ENCODE measurements at places on chromosomes 1 and 21.

- DNase-seq: no peak
Observed at GRCh38 chr1:28537457-28538199, 15.3 kb upstream of the TRNAU1AP start.

- no peak for DNase-seq
Observed at GRCh38 chr1:106747791-106748190, 308.7 kb upstream of the PRMT6 start.

GRCh38 chr1:54795356-54795665, 5.8 kb downstream of the TTC22 start:
- no peak for DNase-seq

DNA sequence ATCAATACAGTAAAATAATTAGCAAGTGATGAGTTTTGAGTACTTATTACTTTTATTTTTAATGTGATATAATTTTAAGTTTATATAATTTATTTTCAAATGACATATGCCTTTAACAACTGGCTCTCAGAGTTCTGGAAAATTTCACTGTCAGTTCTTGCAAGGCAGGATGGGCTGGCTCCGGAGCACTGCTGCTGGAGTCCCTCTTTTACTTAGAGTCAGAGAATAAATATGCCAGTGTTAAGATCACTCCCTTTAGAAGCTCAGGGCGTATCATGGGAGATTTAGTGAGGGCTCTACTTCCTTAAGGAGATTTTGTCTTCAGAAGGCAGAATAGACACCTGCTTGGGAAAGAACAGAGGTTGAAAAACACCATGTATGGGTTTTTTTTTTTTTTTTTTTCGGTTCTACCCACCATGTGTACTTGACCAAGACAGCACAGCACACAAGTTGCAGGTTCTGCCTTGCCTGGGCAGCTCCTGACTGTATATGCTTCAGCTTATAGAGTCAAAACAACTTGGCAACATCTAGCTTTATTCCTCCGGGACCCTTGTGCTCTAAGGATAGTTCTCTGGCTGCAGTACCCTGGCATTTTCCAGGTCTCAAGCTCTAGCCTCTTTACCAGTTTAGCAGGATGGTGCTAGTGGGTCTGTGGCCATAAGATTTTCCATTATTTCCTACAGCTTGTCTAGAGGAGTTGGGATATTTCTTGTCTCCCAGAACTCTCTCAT, 29.7 kb upstream of the FMOD start:
- no peak for DNase-seq

DNA sequence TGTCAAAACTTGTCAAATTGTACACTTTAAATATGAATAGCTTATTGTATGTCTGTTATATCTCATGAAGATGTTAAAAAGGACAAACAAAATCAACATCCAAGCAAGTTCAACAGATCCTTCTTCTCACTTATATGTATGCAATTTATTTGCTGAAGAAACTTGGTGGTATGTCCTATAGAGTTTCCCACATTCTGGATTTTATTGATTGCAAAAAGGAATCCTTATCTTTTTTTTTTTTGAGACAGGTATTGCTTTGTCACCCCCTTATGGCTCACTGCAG, 5.6 kb upstream of the RABGAP1L start:
- DNase-seq: no peak

DNA sequence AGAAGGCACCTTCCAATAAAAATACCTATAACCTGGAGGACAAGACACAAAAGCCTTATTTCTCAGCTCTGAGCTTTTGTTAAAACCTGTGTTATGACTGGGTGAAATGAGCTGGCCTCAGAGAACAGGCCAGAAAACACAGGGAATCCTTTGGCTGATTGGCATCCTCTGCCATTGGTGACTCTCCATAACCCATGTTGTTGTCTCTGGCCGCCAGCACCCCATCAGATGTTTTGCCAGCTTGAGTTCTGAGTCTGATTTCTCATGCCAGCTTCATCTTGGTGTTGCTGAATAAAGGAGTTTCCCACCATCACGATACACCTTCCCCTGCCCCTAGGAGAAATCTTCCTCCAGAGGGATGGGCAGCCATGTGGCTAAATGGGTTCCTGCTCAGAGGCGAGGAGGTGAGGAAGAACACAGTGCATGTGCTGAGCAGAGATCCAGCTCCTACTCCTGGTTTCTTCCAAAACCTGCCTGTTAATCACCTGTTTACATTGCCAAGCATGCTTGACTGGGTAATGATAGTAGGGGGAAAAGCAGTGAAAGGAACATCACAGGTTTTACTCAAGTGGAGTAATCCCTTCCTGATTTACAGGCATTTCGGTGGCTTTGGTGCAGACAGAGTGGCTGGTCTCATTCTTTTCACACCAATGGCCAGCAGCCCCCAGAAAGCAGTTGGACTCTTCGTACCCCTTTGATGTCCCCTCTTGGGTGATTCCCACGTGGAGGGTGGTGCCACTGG, 109.8 kb downstream of the ROR1 start:
- DNase-seq: no peak

DNA sequence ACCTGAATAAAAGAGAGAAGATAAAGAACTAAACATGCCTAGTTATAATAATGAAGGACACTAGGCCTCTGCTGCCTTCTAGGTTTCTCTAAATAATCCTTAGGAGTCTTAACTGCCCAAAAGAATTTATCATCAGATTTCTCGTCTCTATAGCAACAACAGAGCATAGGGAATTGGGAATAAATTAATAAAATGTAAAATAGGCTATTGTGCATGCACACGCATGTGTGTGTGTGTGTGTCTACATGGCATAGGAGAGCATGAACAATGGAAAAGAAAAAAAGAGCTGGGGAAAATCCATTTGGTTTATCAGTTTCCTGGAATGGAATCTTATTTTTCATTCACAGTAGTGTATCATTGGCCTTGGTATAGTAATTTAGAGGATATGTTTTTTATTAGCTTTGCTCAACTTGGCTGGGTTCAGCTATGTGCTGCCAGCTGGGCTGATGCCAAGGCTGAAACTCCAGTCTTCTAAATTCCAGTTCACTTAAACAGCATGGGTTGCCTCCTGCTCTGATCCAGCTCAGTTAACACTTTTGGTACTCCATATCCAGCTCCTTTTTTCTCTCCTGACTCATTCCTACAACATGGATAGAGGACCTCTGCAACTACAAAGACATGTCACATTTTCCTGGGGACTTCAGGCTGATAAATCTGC, 80.6 kb upstream of the SLFNL1 start:
- no peak for DNase-seq

- DNase-seq: no peak
Observed at GRCh38 chr1:26059906-26060305, 7.5 kb downstream of the TRIM63 start.

- DNase-seq: peak; percentile 39
Observed at GRCh38 chr1:212700223-212700891, 717 bp upstream of the BATF3 start.

DNA sequence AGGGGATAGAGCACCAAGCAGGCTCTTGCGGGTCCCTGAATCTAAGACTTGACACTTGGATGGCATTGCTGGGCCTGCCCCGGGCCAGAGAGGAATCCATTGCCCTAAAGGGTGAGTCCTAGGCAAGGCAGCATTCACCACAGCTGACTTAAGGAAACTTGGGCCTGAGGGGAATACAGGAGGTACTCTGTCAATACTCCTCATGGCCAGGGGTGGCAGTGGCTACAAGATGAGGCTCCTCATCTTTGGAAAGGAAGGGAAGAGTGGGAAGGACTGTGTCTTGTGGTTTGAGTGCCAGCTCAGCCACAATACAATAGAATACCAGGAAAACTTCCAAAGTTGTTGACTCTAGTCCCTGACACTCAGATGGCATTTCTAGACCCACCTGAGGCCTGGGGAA, 5.1 kb downstream of the KRTAP22-1 start:
- DNase-seq: no peak

DNA sequence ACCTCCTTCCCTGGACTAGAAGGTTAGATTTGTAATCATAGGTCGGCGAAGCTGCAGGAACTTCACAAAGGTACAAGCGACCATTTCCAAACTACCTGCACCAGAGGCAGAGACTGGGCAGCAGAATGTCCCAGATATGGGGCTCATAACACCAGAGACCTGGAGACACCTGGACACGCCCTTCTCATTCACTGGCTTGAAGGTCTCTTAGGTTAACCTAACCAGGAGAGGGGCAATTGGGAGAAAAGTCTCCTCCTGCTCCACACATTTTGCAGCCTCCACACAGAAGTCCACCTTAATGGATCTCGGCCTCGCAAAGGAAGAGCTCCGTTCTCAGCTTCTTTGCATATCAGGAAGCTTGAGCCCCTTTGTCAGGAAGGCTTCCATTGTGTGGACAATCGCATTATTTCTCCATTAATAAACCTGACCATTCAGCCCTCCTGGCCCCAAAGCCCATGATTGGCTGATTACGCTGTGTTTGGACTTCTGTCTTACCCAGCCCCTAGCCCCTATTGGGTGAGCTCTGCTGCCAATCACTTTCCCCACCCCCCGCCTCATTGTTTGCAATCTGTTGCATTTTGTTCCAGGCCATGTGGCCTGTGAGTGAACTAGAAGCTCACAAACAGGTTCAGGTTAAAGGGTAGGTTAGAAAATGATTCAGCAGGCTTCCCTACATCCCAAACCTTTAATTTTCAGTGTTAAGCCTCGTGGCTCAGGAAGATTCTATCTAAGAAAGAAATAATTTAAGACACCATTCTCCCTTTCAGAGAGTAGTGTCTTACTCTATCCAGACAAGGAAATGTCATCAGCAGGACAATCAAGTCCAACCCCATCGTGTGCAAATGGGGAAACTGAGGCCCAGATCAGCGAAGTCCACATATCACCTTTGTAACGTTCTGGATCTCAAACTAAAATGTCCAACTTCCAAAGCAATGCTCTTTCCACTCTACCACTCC, 2.8 kb downstream of the MYCL start:
- no peak for DNase-seq

DNA sequence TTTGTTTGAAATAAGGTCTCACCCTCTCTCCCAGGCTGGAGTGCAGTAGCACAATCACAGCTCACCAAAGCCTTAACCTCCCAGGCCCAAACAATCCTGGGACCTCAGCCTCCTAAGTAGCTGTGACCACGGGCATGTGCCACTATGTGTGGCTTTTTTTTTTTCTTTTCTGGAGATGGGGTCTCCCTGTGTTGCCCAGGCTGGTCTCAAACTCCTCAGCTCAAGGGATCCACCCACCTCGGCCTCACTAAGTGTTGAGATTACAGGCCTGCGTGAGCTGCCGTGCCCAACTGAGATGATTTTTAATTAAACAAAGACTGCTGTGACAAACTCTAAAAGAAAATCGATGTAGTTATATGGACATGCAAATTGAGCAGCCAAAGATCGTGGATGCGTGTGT, 768.4 kb upstream of the ADGRL2 start:
- no peak for DNase-seq

DNA sequence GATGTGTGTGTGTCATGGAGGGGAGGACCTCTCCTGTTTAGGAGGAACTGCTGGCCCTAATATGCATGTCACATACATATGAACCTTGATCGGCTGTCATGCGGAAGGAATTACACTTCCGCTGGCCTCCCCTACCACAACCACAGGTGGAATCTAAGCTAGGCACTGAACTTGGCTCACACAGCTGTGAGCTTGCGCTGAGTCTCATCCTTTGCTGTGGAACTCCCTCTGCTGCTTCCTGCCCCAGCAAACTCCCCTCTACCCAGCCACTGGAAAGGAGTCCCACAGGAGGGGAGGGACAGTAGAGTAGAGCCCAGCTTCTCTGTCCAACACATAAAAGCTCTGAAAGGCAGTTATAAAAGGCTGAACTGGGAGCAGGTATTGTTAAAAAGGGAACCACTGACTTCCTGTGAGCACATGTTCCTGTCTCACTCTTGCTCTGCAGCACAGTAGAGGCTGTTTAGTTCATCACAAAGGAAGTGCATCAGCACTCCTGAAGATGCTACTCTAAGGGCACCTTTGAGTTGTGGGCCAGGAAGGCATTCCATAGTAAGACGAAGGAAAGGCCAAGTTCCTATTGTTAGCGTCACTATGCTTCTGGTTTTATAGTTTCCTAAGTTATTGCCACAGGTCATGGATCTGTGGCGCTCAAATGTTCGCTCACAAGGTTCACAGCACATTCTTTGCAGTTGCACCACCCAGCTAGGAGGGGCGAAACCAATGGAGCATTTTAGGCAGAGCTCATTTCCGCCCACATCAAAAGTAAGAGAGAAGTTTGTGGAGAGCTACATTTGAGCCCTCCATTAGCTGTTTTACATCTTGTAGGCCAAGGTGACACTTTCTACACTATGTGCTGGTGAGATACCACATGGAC, 17.7 kb upstream of the PTPRC start:
- DNase-seq: peak; percentile 21

- no peak for DNase-seq
Observed at GRCh38 chr1:227213426-227213825, 104.9 kb downstream of the CDC42BPA start.

DNA sequence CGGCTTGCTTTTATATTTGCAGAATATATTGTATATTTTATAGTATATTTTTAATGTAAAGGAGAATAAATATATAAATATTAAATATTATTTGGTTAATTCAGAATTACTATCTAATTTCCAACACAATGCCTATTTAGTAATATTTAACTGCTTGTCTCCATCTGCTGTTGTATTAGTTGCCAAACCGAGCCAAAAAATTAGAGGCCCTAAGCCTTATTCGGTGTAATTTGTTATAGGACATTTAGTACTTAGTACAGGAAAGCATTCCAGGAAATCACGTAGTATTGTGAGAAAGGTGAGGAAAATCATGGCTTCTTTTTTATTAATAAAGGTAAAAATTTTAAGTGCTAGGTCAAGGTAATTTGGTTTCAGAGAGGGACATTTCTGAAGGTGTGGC, 93.8 kb downstream of the DNM3 start:
- no peak for DNase-seq

DNA sequence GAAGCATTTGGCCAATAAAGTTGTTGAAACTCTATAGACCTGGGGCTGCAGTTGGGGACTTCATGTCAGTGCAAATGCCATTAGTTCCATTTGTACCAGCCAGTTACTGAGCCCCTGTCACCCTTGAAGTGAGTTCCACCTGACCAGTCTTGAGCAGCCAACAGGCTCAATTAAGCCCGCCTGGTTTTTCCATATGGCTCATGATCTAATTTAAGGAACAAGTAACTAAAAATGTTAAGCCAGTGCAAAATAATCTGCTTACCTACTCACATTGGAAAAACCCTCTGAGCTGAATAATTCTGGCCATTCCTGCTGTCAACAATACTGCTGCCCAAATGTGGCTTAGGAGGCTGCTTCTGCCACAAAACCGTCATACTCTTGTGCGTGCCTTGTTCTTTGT, 21.6 kb downstream of the NSUN4 start:
- no peak for DNase-seq

DNA sequence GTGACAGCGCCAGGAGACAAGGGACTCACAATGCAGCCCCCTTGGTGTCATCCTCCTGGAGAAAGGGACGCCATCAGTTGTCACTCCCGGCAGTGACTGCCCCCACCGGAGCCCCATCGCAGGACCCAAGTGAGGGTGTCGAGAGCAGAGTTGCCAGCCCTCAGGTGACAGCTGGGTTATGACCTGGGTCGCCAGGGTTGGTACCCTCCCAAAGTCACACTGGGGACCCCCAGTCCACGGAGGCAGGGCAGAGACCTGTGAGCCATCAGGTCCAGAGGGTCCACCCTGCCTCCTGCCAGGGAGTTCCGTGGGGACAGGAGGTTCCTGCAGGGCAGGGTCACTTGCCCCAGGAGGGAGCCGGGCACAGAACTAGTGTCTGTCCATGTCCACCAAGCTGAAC, 78.2 kb upstream of the IFFO2 start:
- DNase-seq: no peak
